Fibroblast of mammary gland (primary cell): ENCODE measurements at places on chromosomes 7 and 10.

- DNase-seq: no peak
Observed at GRCh38 chr10:80555415-80555814, 17.7 kb downstream of the SH2D4B start.

- DNase-seq: peak; percentile 31
Observed at GRCh38 chr10:59508296-59508695, 145.9 kb upstream of the FAM13C start.

- no peak for DNase-seq
Observed at GRCh38 chr10:11022213-11022612, 4.5 kb downstream of the CELF2 start.

GRCh38 chr7:2001601-2002442 is 230.9 kb downstream of the MAD1L1 start:
- DNase-seq: no peak

DNA sequence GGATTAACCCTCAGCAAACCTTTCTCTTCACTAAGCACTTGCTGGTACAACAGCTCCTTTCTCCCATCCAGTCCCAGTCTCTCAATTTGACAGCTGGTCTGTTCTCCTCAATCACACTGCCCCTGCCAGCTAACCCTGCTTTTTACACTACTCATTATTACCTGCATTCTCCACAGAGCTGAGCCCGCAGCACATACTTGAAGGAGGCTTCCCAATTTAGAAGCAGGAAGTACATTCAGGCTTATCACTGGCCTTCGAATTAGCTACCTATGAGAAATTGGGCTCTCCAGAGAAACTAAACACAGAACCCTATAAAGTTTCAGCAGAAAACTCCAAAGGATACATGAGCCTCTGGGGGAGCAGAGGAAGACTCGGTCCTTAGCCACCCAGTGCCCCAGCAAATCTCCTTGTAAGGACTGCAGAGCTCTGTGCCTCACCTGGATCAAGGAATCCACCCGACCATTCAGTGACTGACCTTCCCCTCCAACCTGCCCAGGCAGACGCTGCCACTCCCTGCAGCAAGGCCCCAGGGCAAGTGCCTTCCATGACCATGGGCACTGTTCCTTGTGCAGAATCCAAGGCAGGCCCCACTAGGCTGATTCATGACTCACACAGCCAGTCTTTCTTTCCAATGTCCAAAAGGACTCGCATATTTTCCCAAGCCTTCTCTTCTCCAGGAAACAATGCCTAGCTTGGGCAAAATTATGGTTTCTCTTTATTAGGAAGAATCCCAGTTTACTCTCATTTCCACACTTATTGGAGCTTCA is 68.0 kb downstream of the VOPP1 start:
- DNase-seq: peak; percentile 25

GRCh38 chr7:2474813-2475677 is 1.2 kb downstream of the GRIFIN start:
- no peak for DNase-seq
